ENCODE measurements at places on chromosomes 3 and 15.
A peak's percentile ranks its signal among the peaks of the same experiment; 100 is the strongest.

GRCh38 chr15:32838338-32838737 is 120.5 kb downstream of the GREM1 start:
- DNase-seq: no peak

GRCh38 chr3:141049681-141050080 is 1.5 kb upstream of the SPSB4 start:
- DNase-seq: peak; percentile 18

DNA sequence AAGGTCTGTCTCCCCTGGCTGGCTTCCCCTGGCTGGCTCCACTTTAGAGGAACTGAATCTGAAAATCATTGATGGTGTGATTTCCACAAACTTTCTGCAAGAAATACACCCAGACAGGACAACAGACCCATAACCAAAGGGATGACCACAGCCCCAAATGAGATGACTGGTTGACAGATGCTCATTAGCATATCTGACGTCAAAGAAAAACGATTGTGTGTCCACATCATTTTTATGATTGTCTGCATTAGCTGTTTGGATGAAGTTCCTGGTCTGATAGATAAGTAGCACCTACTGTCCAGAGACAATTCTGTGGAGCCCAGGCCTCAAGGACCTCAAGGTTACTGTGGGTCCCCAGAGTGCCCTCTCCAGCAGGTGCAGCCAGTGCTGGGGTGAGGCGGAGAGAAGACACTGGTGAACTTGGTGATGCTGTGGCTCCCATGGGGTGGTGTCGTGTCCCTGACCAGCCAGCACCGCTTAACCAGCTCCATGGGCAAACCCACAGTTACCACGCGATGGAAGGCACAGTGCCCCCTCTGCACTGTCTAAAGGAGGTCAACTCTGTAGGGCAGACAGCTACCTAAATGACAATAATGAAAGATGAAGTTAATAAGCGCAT is 127.4 kb downstream of the NSMCE3 start:
- DNase-seq: no peak

GRCh38 chr15:77706482-77707244 is 74.0 kb upstream of the LINGO1 start:
- DNase-seq: no peak

- DNase-seq: no peak
These were observed 283.1 kb upstream of the STAC start for GRCh38 chr3:36097209-36097608.

GRCh38 chr15:77494073-77494867 is 73.6 kb downstream of the HMG20A start:
- DNase-seq: no peak

DNA sequence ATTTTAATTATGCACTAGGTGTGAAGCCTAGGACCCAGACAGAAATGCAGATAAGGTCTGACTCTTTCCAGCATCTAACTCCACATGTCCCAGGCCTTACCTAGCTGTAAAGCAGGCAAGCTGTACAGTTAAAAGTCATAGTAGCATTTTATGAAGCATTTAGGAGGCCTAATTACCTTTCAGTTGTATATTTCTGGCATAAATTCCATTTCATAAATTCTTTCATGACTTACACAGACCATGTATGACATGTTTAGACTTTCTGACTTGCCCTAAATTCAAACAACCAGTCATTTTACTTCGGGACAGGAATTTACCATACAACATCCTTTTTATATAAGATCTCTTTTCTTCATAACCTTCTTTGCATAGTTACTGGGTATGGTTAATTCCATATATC is 35.3 kb upstream of the THUMPD3 start:
- no peak for DNase-seq

DNA sequence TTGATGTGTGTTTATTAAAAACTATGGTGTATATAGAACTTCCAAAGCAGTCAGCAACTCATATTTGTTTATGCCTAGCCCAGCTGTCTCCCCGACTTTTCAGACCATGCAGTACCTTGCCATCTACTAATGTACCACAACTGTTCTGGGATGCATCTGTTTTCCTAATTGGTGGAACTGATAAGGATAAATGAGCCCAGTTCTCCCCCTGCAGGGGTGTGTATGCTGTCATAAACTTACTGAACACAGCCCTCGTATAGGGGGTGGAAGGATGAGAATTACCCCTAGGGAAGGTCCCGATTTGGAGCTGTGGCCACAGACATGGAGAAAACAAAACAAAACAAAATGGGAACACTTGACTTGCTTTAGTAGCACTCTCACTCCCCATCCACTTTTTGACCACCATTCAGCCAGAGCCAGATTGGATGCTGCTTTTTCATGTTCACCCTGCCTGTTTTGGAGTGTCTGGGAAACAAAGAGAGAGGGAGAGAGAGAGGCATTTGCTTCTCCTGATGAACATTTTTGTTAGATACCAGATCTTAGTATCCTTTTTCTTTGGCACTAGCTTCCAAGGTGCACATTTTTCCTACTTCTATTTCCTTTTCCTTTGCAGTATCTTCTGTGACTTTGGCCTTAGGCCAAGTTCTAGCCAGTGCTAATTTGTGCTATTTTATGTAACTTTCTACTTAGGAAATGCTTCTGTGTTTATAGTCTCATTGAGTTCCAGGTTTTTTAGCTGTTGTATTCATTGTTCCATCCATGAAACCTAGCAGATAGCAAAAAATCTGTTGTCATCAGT is 29.1 kb downstream of the CADM2 start:
- DNase-seq: no peak

- no peak for DNase-seq
These were observed 74.1 kb upstream of the RAP2B start for GRCh38 chr3:153087595-153088566.

DNA sequence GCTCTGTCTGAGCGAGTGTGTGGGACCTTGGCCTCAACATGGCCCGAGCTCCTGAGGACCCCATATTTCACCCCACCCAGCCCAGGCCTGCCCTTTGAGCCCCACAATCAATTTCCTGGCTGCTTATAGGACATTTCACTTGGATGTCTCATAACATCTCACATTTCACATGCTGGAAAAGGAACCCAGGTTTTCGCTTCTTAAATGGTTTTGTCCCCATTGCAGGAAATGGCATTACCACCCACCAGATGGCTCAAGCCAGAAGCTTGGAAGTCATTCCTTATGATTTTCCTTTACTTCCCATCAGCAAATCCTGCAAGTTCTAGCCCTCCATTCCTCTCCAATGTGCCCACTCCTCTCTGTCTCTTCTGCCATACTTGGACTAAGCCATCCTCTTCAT is 14.9 kb downstream of the ITGA11 start:
- DNase-seq: no peak
